ENCODE measurements at places on chromosomes 5 and 9. TPM values are rescaled to one million over a fixed set of nuclear protein-coding genes. Genes with fewer than 3 reads are reported as not detected.

- DNase-seq: peak; percentile 6
Measured at GRCh38 chr5:138824924-138825863, 49.9 kb downstream of the LRRTM2 start.

- peak; percentile 44 for DNase-seq
Measured at GRCh38 chr9:94656200-94656599, 16.9 kb upstream of the FBP1 start.

- DNase-seq: no peak
Measured at GRCh38 chr5:4145511-4145910, 549.9 kb downstream of the IRX1 start.

DNA sequence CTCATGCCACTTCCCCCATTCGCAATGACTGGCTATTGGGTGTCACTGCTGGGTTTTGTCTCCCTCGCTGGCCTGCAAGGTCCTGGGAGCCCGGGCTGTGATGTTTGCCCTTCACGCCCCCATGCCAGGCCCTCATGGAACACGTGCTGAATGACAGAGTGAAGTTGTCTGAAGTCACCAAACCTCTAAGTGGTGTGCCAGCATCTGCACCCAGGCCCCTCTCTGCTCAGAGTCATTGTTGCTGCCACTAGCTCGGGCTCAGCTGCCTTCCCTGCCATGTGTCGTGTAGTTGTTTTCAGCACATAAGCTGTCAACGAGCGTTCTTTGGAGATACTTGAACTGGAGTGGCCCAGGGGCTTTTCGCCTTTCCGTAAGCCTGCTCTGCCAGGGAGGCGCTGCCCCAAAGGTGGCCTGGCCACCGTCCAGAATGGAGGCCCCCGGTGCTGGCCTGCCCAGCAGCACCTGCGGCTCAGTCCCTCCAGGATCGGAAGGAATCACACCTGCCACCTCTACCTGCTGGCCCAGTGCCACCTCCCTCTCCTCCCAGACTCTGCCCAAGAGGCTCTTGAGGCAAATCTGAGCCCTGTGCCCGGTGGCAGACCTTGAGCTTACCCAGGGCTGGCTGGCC lies 250.1 kb downstream of the PBX3 start:
- DNase-seq: no peak

DNA sequence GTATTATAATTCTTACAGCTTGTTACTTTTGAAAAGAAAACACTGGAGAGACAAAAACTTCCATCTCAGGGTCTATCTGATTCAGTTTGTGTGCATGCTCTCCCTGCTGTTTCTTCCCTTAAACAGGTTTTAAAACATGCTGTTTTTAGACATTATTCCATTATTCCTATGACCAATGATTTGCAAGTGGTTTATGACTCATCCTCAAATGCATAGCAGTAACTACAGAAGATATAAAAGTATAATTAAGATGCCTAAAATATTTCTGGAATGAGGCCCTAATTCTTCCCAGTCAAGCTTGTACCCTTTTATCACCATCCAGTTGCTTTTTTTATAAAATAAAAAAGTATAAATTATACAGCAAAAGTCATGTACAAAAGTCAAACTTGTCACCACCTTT lies 3.7 kb downstream of the DTWD2 start:
- DNase-seq: no peak

DNA sequence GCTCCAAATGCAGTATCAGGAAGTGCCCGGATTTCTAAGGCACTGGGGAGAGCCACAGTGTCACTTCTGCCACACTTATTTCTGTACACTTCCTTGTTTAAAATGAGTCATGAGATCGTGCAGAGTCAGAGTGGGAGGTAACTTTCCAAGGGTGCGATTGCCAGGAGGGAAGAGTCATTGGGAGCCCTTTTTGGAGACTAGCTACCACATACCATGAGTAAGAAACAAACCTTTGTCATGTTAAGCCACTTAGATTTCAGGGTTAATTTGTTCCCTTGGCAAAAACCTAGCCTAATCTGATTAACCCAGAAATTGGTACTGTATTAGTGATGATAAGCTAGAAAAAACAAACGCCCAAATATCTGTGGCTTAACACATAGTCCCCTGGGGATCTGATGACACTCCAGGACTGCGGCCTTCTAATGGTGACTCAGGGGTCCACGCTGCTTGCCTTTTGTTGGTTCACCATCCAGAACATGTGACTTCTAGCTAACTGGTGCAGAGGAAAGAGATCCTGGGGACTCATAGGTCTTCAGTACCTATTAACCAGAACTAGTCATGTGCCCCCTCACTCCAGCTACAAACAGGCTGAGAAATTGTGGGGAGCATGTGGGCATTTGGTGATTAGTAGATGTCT lies 48.6 kb upstream of the TLE1 start:
- DNase-seq: no peak

Gene HSD17B3
- polyA plus RNA-seq: not detected

Gene FRMPD1
- not detected for polyA plus RNA-seq

Measured in CD4-positive, alpha-beta memory T cell (primary cell).